Central memory CD4-positive, alpha-beta T cell (primary cell): ENCODE measurements at places on chromosomes 13 and 19.

DNA sequence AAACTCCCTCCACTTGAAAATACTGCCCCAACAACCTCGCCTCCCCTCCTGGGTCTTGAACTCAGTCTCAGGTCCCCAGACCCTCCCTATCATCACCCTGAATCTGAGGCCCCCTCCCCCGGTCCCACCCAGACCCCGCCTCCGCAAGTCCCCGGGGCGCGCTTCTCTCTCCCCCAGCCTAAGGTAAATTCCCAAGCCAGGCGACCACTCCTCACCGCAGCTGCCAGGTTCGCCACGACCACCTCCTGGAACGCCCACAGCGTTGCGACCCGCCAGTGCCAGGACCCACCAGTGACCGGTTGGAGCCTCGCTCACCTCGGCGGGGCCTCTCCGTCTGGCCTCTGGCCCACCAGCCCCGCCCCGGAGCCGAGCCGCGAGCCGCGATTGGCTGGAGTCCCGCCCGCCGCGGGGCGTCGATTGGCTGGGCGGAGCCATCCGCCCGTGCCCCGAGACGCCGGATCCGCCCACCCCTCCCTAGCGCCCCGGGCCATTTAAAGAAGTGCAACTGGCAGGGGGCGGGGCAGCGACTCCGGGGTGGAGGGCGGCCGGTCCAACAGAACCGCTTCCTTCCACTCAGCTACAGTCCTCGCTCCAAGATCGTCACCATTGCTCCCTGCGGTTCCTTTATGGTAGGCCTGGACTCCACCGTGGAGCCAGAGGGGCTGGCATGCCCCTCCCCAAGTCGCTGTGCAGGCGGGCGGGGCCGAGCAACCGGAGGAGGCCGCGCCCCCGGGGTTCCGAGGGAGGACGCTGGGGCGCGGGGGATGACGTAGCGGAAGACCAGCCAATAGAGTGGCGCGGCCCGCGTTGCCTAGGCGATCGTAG lies at the start of gene SERTAD3:
Gene SERTAD3 (minus strand): TSS at position 336 of the 825 bp plus-strand sequence. CDS start 2,255 bp downstream, outside the sequence.
- peak; percentile 96 for DNase-seq

- no peak for DNase-seq
These were observed 442 bp upstream of the RFC3 start for GRCh38 chr13:33817513-33817900.

DNA sequence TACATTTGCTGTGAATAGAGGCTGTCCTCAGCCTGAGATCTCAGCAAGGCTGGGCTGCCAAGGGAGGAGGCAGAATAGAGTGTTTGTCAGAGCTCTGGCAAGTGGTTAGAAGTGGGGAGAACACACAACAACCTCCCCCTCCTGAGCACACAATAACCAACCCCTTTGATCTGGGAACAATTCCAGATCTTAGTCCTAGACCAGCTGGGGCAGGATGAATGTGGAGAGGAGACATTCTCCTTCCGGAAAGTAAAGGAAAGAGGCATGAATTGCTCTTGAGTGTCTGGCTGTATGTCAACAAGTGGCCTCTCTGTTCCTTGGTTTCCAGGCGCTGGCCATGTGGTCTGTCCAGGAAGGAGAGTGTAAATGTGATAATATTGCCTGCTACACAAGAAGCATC lies 114.9 kb upstream of the TMTC4 start:
- no peak for DNase-seq

GRCh38 chr19:3140667-3141038 lies 4.8 kb downstream of the GNA15 start:
- no peak for DNase-seq

DNA sequence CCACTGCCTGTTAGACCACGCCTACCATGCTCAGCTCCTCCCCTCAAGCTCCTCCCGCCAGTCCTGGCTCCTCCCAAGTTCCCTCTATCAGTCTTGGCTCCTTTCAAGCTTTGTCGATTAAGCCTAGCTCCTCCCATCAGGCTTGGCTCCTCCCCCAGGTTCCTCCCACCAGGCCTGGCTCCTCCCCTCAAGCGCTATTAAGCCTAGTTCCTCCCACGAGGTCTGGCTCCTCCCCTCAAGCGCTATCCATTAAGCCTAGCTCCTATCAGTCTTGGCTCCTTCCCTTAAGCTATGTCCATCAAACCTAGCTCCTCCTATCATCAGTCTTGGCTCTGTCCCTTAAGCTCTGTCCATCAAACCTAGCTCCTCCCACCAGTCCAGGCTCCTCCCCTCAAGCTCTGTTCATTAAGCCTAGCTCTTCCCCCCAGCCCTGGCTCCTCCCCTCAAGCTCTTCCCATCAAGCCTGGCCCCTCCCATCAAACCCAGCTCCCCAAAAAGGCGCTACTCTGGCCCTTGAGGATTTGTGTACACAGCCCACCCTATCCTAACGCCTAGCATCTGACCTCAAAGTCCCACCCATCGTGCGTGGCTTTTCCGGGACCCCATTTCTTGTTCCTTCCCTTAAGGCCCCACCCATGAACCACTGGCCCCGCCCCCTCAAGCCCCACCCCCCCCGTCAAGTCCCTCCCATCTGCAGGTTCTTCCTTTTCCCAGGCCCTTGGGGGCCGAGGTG lies 10.0 kb downstream of the CAMSAP3 start:
- DNase-seq: no peak

GRCh38 chr13:42181381-42181953 lies 90.5 kb upstream of the AKAP11 start:
- no peak for DNase-seq

DNA sequence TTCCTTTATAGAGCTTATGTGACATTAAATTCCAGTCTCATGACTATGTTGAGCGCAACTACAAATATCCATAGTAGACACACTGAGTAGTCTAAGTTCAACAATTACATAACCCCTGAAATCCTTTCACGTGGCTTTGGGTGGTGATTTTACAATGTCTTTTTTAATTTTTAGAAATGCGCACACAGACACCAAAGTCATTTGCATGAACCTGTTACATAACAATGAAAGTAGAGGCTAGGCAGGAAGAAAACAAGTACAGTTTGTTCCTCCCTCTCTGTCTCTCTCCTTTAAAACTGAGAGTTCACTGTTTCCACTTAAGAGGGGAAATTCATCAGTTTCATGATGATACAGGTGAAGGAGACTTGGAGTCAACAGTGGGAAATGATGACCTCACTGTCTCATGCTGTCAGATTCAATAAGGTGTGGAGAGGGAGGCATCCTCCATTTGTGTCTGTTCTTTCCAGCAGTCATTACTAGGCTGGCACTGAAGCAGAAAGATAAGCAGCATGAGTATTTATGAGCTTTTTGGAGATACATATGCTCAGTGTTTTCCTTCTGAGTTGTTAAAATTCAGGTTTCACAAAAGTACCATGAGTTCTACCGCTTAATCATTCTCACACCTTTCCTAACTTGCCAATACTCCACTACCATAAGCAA lies 201.8 kb downstream of the LHFPL6 start:
- no peak for DNase-seq

GRCh38 chr13:52419080-52419479 lies 13.1 kb upstream of the THSD1 start:
- no peak for DNase-seq

GRCh38 chr13:19561585-19561984 lies 253 bp upstream of the TPTE2 start:
- no peak for DNase-seq

GRCh38 chr13:113489549-113490495 lies 689 bp downstream of the DCUN1D2 start:
- peak; percentile 21 for DNase-seq
